HepG2 (cell line): ENCODE measurements at places on chromosomes 5 and 9.
A peak's percentile ranks its signal among the peaks of the same experiment; 100 is the strongest.

- no peak for DNase-seq
- H3K27me3 ChIP-seq: peaks cover 25% of the 10 kb centered on the region; the same call in 2 of the 3 replicates
- no peak overlapping the region for H3K4me3 ChIP-seq
- H3K27ac ChIP-seq: no peak overlapping the region
- no peaks in the 10 kb centered on the region for H3K4me1 ChIP-seq
- H3K36me3 ChIP-seq: no peaks in the 10 kb centered on the region
Measured at GRCh38 chr9:126002476-126003350, 255.5 kb downstream of the PBX3 start.

- H3K27me3 ChIP-seq: no peaks in the 10 kb centered on the region
- H3K4me1 ChIP-seq: no peaks in the 10 kb centered on the region
- H3K4me3 ChIP-seq: no peak overlapping the region
Measured at GRCh38 chr9:78443946-78444345, 147.0 kb downstream of the PSAT1 start.

DNA sequence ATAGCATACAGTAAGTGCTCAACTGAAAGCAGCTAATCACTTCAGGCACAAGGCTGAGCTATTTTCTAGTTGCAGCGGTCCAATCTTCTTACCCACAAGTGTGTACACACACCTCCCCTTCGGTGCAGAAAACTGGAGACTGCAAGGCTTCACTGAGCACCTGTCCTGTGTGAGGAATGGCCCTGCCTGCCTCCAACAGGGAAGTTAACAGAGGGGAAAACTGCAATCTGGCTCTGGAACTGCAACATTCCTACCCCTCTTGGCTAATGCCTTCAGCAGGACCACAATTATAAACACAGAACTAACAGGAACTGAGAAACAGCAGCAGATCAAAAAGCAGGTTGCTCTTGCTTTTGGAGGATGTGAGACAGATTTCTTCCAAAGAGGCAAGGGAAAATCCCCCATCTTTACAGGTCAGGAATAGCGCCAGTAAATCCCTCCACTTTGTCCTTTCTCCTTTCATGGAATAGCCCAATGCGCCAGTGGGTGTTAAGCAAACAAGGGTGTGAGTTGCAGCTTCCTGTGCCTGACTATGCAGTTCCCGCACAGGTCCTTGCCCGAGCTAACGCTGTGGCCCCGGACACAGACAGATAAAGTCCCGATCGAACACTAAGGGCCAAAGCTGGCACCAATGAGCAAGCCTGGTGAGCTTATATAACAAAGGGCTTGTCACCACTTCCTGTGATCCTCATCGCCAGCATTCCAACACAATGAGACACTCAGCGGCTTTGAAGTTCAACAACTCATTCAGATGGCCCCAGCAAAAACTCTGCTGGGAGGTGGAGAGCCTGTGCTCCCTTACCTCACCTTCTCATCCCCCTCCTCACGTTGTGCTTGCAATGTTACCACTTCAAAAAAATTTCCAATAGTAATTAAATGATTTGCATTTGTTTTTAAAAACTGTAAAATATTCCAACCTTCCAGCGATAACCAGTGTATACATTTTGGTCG, 21.5 kb downstream of the SHB start:
- H3K36me3 ChIP-seq: peaks cover 2% of the 10 kb centered on the region
- peak overlapping the region; percentile 54 for H3K4me3 ChIP-seq
- no peaks in the 10 kb centered on the region for H3K27me3 ChIP-seq
- DNase-seq: peak; percentile 99
- H3K4me1 ChIP-seq: peaks cover 95% of the 10 kb centered on the region
- H3K27ac ChIP-seq: peak overlapping the region; percentile 92

DNA sequence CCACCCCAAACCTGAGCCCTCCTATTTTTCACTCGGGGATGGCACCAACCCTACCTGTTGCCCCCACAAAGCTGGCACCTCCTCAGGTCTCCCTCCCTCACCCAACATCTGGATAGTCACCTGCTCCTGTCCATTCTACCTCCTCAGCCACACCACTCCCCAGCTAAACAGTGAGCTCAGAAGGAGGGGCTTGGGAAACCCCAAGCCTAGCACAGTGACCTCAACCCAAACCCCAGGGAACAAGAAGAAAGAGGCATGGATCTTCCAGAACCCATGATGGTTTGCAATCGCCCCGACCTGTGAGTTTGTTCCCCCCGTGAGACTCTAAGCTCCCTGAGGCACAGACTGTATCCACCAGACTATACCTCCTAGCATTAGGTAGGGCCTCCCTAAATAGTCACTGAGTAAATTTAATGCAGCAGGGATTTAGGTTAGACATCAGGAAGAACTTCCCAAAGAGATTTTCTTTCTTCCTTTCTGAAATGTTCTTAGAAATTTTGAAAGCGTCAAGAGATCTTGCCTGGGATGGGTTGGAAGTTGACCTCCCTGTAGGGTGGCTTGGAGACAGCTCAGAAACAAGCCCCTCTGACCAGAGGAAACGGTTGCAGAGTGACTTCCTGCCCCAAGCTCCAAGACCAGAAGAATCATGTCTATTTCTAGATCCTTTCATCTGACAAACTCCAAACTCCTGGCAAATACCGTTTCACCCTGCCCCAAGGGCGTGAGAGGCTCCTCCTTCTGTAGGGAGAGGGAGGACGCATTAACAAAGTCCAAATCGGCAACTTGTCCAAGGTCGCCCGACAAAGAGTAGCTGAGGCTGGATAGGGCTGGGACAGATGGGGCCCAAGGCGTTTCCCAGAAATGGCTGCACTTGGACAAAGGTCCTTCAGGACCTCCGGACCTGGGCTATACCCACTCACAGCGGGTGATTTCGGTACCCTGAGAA, 4.1 kb downstream of the FIBCD1 start:
- H3K4me1 ChIP-seq: peaks cover 44% of the 10 kb centered on the region
- H3K27me3 ChIP-seq: peaks cover 17% of the 10 kb centered on the region
- H3K4me3 ChIP-seq: peak overlapping the region; percentile 42
- no peaks in the 10 kb centered on the region for H3K36me3 ChIP-seq

- no peaks in the 10 kb centered on the region for H3K36me3 ChIP-seq
- no peak overlapping the region for H3K27ac ChIP-seq
- H3K4me1 ChIP-seq: no peaks in the 10 kb centered on the region
Measured at GRCh38 chr5:177987326-177987725, 8.7 kb downstream of the PROP1 start.

DNA sequence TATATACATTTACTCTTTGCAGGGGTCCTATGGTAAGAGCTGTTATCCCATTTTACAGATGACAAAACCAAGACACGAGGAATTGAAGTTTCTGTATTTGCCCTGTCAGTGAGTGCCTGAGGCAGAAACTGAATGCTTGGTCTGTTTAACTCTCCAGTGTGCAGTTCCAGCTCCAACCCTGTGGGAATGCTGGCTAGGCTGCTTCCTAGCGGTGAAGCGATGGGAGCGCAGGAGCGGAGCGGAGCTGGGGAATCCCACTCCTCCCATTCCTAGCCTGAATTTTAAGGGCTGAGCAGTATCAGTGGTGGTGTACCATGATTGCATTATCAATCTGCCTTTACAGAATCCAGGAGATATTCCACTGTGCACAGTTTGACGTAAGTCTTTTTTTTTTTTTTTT, 202.3 kb downstream of the LRRC70 start:
- H3K4me1 ChIP-seq: no peaks in the 10 kb centered on the region
- H3K36me3 ChIP-seq: no peaks in the 10 kb centered on the region
- H3K27ac ChIP-seq: no peak overlapping the region

GRCh38 chr9:136577941-136578625, 32.2 kb upstream of the NOTCH1 start:
- peaks cover 2% of the 10 kb centered on the region for H3K4me1 ChIP-seq
- H3K4me3 ChIP-seq: no peak overlapping the region
- no peak overlapping the region for H3K27ac ChIP-seq
- peaks cover 36% of the 10 kb centered on the region; the same call in 2 of the 3 replicates for H3K27me3 ChIP-seq
- DNase-seq: no peak
- H3K36me3 ChIP-seq: no peaks in the 10 kb centered on the region

GRCh38 chr5:154612666-154613065, 134.6 kb upstream of the HAND1 start:
- no peak overlapping the region for H3K4me3 ChIP-seq
- peaks cover 48% of the 10 kb centered on the region; the same call in 2 of the 3 replicates for H3K27me3 ChIP-seq
- no peaks in the 10 kb centered on the region for H3K36me3 ChIP-seq
- no peak overlapping the region for H3K27ac ChIP-seq
- DNase-seq: no peak

DNA sequence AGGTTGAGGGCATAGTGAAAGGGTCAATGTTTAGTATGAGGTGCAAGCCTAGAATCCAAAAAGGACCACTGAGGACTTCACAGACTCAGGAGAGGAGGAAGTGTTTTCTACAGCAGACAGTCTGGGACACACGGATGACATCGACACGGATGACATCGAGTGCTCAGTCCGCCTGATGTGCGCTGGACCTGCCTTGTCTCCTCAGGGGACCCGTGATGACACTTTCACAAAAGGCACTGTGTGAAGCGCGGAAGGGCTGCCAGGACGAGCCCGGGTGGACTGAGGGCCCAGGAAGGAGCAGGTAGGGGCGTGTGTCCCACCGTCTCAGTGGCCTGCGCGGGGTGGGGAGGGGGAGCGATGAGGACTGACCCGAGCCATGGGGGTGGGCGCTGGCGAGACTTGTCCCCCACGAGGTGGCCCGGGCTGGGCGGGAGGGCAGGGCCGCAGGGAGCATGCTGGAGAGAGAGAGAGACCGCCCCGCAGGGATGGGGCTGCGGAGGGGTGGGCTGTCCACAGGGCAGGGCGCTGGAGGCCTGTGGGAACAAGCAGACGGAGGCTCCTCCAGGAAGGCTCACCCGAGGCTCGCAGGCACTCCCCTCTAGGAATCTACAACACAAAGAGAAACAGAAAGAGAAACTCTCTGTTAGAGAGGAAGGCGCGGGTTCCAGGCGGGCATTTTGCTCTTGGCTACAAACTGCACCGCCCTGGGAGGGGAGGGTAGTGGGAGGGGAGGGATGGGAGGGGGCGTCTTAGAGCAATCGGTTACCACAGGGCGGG, 54.9 kb downstream of the USP20 start:
- no peak for DNase-seq
- H3K27me3 ChIP-seq: no peaks in the 10 kb centered on the region; the same call in 2 of the 3 replicates
- H3K27ac ChIP-seq: no peak overlapping the region
- H3K36me3 ChIP-seq: peaks cover 4% of the 10 kb centered on the region; the same call in 1 of the 2 replicates
- H3K4me1 ChIP-seq: peaks cover 11% of the 10 kb centered on the region
- H3K4me3 ChIP-seq: no peak overlapping the region

DNA sequence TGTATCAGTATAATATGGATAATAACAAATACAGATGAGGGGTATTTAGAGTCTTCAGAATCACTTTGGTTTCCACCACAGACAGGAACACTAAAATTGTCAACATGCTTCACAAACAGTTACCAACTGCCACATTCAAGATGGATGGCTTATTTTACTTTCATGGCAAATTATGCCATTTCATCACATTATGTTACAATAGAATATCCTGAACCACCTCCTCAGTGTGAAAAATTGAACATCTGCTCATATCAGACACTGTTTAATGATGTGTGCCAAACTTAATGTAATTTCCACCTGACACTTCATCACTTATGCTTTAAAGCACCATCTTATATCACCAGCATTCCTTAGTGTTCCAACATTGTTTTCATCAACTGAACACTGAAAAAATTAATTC, 357.4 kb downstream of the KCNN2 start:
- no peak overlapping the region for H3K4me3 ChIP-seq
- H3K36me3 ChIP-seq: no peaks in the 10 kb centered on the region
- H3K27me3 ChIP-seq: no peaks in the 10 kb centered on the region
- no peaks in the 10 kb centered on the region for H3K4me1 ChIP-seq
- no peak for DNase-seq
- H3K27ac ChIP-seq: no peak overlapping the region

DNA sequence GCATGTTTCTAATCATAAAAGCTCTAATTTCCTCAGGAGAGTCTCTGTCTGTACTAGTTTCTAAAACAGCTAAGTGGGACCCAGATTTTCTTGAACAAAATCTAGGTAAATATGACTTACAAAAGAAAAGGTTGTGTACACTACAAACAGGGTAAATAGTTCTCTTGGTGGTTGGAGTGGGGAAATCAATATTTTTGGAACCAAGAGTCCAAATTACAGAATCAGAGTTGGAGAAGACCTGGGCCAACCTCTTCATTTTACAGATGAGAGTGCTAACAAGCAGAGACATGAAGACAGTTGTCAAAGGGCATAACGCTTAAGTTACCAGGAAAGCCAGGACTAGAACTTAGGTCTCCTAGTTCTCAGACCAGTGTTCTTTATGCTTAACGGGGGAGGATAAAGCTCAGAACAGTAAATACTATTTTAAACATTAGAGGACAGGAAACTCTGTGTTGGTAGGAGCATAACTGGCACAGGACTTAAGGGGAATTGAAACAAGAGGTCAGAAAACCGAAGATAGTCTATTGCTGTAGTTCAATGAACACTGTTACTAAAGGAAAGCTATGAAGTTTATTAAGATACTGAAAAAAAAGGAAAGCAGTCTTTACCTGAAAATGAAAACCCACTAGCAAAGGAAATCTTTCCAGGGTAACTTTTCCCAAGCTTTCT, 9.3 kb upstream of the GOLGA1 start:
- H3K4me3 ChIP-seq: no peak overlapping the region
- no peaks in the 10 kb centered on the region; the same call in 1 of the 2 replicates for H3K27me3 ChIP-seq
- DNase-seq: peak; percentile 71
- H3K36me3 ChIP-seq: no peaks in the 10 kb centered on the region
- peaks cover 27% of the 10 kb centered on the region for H3K4me1 ChIP-seq

GRCh38 chr9:136133191-136133958, 14.7 kb upstream of the TMEM250 start:
- H3K36me3 ChIP-seq: no peaks in the 10 kb centered on the region
- peak overlapping the region; percentile 31 for H3K4me3 ChIP-seq
- DNase-seq: no peak
- H3K27me3 ChIP-seq: peaks cover 70% of the 10 kb centered on the region

DNA sequence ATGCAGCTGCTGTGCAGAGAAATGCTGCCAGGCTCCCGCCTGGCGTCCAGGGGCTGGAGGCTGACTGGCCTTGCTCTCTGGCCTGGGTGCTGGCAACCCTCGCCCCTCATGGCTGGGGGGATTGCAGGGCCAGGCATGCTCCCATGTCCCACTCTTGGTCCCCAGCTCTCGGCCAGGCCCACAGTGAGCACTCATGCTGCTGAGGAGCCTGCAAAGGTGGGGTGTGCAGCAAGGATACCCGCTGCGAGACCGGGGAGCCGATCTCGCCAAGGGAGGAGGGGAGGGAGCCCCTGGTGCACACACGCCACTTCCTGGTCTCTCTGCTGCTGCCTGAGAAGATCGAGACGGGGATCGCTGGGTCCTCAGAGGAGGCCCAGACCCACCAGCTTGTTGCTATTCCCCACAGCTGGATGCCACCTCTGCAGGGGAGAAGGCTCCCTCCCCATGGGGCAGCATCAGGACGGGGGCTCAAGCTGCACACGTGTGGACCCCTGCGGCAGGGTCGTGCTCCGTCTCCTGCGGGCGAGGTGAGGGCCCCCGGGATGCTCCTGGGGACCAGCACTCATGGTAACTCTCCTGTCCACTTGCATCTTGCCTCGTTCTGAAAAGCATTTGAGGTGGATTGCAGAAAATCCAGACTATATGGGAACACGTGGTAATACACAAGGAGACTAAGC, 14.3 kb upstream of the CACFD1 start:
- no peak overlapping the region for H3K4me3 ChIP-seq
- H3K27ac ChIP-seq: no peak overlapping the region
- peaks cover 5% of the 10 kb centered on the region; the same call in 1 of the 2 replicates for H3K27me3 ChIP-seq

GRCh38 chr9:73200694-73201452, 49.2 kb downstream of the ANXA1 start:
- no peak overlapping the region for H3K4me3 ChIP-seq
- no peak overlapping the region for H3K27ac ChIP-seq
- no peaks in the 10 kb centered on the region for H3K4me1 ChIP-seq
- peak; percentile 33 for DNase-seq
- no peaks in the 10 kb centered on the region for H3K36me3 ChIP-seq
